Skeletal muscle cell (primary cell): ENCODE measurements at places on chromosomes 11 and 22.
A peak's percentile ranks its signal among the peaks of the same experiment; 100 is the strongest.

DNA sequence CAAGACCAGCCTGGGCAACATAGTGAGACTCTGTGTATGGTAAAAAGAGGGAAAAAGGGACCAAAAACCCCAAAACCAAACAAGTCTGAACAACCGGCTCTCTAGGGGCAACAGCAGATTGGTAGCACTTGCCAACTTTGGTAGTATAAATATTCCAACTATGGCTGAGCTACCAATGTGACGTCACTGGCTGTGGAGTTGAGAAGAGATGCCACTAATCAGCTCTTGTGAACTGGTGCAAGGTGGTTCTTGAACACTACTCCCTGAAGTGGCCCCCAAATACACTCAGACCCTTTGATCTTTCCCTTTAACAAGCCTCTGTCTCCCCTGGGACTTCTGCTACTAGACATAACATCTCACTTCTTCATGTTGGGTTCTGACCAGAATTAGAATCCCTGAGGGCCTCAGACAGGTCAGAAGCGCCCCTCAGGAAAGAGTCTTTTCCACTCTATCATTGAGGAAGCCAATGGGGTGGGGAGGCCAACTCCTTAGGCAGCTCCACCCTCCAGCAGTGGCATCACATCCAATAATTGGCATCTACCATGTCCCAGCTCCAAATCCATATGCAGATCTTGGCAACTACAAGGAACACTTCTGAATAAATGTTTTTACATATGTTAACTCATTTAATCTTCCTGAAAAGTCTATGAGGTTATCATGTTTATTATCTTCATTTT is 49.2 kb downstream of the RPL27A start:
- no peak for DNase-seq

- no peak for DNase-seq
These were observed 10.5 kb upstream of the TTLL12 start for GRCh38 chr22:43197271-43197941.

DNA sequence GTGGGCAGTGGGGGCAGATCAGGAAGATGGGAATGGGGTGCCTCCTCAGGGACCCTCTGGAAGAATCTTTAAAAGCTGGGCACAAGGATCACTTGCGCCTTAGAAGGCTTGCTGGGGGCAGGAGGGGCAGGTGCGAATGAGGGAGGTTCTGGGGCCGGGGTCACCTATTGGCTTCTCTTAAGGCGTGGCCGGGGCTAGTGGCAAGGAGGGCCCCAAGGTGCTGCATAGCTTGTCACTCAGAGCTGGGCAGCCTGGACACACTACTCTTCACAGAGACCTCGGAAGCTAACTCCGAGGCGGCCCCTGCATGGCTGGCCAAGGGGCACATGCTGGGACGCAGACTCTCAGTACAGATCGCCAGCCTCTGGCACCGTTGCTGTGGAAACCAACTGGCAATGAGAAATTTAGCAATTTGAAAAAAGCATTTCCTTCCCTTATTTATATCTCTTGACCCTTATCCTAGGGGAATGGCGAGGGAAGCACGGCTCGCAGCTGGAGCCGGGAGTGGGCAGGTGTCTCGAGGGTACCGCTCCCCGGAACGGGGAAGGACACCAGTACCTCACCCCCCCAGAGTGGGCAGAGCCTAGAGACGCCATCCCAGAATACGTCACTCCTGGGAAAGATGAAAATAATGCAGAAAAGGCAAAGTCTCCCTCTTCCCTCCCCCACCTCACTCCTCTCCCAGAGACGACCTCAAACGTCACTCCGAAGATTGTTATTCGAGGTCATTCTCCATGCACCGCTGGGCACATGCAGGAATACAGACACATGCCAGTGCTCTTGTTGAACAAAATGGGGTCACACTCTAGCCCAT is 188.1 kb downstream of the CTTN start:
- no peak for DNase-seq

GRCh38 chr22:45424241-45424731 is 10.8 kb downstream of the RIBC2 start:
- no peak for DNase-seq

DNA sequence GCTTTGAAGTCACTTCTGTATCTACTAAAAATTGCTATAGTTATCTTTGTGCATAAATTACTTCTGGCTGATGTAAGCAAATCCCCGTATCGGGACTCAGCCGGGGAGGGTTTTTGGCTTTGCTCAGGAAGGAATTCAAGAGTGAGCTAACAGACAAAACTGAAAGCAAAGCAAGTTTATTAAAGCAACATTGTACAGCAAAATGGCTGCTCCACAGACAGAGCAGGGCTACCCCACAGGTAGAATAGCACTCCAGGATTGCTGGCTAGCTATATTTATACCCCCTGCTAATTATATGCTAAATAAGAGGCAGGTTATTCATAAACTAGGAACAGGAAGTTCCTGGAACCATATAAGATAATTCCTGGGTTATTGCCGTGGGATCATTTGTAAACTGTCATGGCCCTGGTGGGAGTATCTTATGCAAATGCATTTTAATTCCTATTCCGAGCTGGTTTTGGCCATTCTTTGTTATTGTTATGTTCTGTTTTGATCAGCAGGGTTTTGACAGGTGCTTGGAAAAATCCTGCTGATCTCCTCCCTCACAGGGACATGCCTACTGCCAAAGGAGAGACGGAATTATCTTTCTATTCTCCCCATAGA is 15.2 kb downstream of the MIF start:
- DNase-seq = no peak

GRCh38 chr11:106031202-106031810 is 9.3 kb upstream of the MSANTD4 start:
- no peak for DNase-seq

DNA sequence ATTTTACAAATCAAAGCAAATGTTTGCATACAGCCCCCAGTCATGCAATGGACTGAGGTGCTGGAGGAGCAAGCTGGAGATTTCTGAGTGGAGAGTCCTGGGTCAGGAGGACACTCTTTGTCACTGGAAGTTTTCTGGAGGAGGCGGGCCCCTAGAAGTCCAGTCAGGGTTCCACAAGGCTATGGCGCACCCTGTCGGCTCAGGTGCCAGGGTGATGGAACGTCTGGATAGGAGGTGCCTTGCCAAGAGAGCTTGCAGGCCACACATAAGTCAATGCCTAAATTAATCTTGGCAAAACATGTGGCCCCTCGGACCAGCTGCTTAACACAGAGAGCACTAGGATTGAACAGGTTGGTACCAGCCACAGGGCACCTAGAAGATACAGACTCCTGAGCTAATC is 174.7 kb upstream of the CADM1 start:
- DNase-seq = no peak

- no peak for DNase-seq
These were observed 10.3 kb downstream of the PLAAT2 start for GRCh38 chr11:63552921-63553320.

GRCh38 chr22:45584121-45584570 is 81.5 kb downstream of the FBLN1 start:
- peak; percentile 23 for DNase-seq

DNA sequence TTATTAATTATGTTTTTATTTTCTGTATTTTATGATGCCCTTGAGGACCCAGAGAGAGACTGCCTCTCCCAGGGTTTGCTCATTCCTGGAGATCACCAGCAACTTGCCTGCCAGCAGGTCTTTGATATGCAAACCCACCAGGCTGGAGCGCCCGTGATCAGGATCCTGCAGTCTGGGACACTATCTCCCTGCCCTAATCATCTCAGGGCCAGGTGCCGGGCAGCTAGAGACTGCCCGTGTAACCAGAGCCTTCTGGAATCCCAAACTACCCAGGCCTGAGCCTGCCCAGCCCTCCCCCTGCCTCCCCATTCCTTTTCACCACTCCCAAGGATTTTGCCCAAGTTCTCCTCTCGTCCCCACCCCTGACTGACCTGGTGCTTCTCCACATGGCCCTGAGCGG is 52.2 kb upstream of the B3GAT1 start:
- DNase-seq = no peak

DNA sequence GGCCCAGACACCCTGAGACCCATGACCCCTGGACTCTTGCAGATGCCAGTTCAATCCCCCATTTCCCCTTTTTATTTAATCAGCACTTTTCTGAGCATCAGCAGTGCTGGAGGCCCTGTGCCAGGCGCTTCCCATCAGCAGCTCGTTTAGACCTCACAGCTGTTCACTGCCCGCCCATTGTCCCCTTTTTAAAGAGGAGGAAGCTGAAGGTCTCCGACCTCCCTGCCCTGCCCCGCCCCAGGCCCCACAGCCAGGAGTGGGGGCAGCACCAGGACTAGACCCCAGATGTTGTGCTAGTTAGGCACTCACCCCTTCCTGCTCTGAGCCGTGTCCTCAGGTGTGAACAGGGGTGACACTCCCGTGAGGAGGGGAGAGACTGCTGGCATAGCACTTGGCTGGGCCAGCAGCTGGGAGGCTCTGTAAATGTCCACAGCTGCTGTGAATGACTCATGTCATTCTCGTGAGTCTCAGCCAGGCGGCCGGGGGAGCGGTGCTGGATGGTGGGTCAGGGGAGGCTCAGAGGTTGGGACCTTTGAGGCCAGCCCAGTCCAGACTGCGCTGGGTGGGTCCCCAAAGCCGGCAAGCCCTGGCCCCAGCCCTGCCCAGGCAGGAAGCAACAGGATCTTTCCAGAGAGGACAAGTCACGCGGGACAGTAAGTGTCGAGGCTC is 19.9 kb downstream of the EMID1 start:
- no peak for DNase-seq

DNA sequence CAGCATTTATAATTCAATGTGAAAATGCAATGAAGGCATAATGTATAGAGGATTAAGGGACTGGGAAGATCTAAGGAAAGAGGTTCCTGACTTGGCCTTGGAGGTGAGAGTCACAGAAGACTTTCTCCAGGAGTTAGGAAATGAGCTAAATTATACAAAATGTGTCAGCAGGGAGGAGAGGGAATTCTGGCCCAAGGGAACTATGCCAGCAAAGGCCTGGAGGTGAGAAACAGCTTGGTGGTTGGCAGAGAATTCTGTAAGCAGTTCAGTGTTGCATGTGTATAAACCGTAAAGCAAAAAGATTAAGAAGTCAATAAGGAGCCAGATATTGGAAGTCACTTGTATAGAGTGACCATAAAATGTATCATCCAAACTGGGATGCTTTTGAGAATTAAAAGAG is 142.2 kb upstream of the SESN3 start:
- no peak for DNase-seq

DNA sequence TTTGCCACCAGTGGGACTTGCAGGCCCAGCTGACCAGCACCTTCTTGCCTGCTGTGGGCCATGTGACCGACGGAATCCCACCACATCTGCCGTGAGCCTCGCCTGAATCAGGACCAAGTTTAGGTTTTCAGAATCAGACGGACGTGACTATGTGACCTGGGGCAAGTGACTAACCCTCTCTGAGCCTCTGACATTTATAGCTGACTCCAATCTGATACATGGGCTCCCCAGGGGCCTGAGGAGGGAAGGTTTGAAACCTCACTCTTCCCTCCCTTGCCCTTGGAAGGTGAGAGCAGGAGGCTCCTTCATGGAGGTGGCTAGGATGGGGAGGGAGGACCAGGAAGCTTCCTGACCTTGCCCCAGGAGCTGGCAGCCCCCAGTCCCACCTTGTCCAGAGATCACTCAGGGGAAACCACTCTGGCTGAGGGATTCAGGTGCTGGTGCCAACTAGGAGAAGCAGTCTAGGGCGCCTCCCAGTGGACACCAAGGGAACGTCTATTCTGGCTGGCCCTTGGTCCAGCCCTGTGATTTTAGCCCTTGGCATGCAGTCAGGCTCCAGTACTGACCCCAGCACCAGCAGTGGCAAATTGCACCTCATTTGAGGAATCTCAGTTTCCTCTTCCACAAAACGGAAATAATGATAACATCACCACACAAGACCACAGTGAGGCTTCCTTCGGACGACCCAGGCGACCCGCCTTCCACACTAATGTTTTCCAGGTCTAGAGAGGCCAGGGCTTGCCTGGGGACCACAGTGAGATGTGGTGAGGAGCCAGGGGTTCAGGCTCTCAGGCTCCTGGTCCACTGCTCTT is 47.2 kb upstream of the SYT7 start:
- DNase-seq = no peak

- DNase-seq = no peak
These were observed 17.6 kb upstream of the PRSS23 start for GRCh38 chr11:86782742-86783141.

DNA sequence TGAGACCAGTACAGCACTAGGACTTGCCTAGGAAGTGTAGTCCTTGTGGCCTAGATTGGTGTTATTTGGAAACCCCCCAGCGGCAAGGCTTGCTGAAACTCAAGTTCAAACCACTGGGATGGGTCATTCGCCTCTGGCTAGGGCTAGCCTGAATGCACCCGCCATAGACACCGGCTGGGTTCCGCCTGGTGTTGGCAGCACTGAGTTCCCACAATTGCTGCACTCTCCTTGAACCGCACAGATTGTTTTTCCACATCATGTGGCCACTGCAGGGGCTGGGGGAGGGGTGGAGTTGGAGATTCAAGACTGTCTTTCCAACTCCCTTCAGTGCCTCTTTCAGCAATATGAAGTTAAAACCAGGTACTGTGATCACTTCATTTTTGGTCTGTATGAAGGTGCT is 43.1 kb downstream of the CCDC73 start:
- no peak for DNase-seq

DNA sequence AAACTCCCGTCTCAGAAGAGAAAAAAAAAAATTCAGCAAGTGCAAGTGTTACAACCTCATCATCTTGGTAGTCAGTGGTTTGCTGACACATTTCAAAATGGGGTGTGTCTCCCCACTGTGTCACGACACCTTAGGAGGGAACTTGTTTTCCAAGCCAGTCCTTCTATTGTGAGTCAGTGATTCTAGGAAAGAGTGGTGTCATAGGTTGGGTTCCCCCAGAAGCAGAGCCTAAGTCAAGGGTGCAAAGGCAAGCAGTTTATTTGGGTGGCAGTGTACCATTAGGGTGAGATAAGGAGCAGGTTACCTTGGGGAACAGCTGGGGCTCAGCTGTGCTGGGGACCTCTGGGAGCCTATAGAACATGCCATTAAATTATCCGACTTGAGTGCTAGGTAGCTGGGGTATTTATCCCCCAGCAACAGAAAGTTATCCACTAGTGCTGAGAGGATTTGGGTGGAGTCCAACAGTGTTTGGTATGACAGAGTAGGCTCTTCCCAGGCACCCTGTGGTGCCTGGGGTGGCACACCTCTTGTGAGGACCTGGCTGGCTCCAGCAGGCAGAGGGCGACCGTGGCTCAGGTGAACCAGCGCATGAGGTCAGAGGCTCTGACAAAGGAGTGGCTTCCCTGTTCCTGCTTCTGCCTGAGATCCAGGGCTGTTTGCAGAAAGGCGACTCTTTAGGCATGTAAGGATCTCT is 41.7 kb downstream of the KIAA1671 start:
- DNase-seq = no peak

DNA sequence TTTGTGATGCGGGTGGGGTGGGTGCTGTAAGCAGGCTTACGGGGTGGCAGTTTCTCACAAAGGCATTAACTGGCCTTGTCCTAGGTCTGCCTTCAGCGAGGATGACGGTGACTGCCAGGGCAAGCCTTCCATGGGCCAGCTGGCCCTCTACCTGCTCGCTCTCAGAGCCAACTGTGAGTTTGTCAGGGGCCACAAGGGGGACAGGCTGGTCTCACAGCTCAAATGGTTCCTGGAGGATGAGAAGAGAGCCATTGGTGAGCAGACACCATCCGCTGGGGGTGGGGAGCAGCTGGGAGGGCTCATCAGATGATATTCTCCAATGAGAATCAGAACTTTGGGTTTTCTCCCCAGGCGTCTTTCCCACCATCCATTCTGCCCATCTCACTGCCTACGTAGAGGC is 5.8 kb downstream of the TCN2 start:
- DNase-seq = no peak

- peak; percentile 51 for DNase-seq
These were observed 53.4 kb downstream of the ARHGAP42 start for GRCh38 chr11:100740440-100740839.
